Activated naive CD8-positive, alpha-beta T cell treated with anti-CD3 and anti-CD28 coated beads, Interleukin-2, amount 10 ng/mL, durations not matched to agents 7 days and 5 days (primary cell): ENCODE measurements at places on chromosomes 4 and X. TPM values are rescaled to one million over a fixed set of nuclear protein-coding genes. Genes with fewer than 3 reads are reported as not detected.
A peak's percentile ranks its signal among the peaks of the same experiment; 100 is the strongest.

The GAGE12F gene
- not detected for total RNA-seq

The PDGFRA gene
- not detected for total RNA-seq

The TRIM2 gene
- 0.75 TPM for total RNA-seq

DNA sequence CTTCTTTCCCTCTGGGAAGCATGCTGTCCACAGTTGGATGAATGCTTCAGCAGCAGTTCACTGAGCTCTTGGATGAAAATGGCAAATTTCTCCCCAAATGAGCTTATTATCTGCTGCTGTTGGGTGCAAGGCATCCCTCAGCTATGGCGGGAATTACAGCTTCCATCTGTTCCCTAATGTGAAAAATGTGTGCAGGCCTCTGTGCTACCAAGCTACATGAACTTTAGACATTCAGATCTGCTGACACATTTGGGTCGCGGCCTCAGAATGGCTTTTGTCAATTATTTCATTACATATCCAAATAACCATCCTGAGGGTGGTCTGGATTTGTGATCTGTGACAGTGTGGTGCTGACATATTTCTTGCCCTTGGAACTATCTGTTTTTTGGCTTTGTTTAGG is 119.5 kb upstream of the SCML1 start:
- H3K27me3 ChIP-seq: no peaks in the 10 kb centered on the region
- DNase-seq: no peak
- H3K4me3 ChIP-seq: no peak overlapping the region
- H3K36me3 ChIP-seq: no peaks in the 10 kb centered on the region

GRCh38 chr4:52600275-52600674 is 58.8 kb downstream of the USP46 start:
- no peak overlapping the region for H3K4me3 ChIP-seq
- peaks cover 4% of the 10 kb centered on the region for H3K36me3 ChIP-seq
- H3K27me3 ChIP-seq: no peaks in the 10 kb centered on the region
- H3K4me1 ChIP-seq: no peaks in the 10 kb centered on the region

- H3K4me3 ChIP-seq: no peak overlapping the region
- peaks cover 11% of the 10 kb centered on the region for H3K4me1 ChIP-seq
- peaks cover 82% of the 10 kb centered on the region for H3K27me3 ChIP-seq
- no peak overlapping the region for H3K27ac ChIP-seq
- no peaks in the 10 kb centered on the region for H3K36me3 ChIP-seq
- DNase-seq: no peak
These were observed 22.8 kb downstream of the PDLIM3 start for GRCh38 chr4:185512516-185512915.

GRCh38 chr4:3308691-3309090 is 15.9 kb downstream of the RGS12 start:
- peak; percentile 20 for DNase-seq
- peaks cover 12% of the 10 kb centered on the region for H3K4me1 ChIP-seq
- H3K27me3 ChIP-seq: peaks cover 29% of the 10 kb centered on the region
- H3K36me3 ChIP-seq: no peaks in the 10 kb centered on the region
- H3K4me3 ChIP-seq: no peak overlapping the region

DNA sequence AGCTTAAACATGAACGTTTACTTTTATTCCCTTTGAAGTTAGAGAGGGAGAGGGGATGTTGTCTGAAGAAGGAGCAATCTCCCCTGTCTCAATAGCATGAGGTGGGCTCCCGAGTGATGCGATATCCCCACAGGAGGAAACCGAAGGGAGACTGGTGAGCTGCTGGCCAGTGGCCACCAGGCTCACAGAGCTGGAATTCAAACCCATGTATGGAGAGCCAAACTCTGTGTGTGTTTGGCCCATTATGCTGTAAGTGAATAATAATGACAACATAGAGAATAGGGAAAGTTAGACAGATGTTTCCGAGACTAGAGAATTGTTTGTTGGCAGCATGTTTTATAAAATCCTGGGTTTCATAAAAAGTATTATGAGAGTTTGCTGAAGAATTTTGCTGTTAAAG is 66.1 kb upstream of the CLNK start:
- no peak for DNase-seq
- no peak overlapping the region for H3K4me3 ChIP-seq
- peaks cover 6% of the 10 kb centered on the region for H3K27me3 ChIP-seq
- H3K4me1 ChIP-seq: no peaks in the 10 kb centered on the region

The ASB12 gene
- not detected for total RNA-seq

- no peak overlapping the region for H3K27ac ChIP-seq
- H3K4me3 ChIP-seq: no peak overlapping the region
- H3K4me1 ChIP-seq: no peaks in the 10 kb centered on the region
- H3K27me3 ChIP-seq: no peaks in the 10 kb centered on the region
- DNase-seq: no peak
These were observed 321.9 kb downstream of the HS3ST1 start for GRCh38 chr4:11106759-11107158.

DNA sequence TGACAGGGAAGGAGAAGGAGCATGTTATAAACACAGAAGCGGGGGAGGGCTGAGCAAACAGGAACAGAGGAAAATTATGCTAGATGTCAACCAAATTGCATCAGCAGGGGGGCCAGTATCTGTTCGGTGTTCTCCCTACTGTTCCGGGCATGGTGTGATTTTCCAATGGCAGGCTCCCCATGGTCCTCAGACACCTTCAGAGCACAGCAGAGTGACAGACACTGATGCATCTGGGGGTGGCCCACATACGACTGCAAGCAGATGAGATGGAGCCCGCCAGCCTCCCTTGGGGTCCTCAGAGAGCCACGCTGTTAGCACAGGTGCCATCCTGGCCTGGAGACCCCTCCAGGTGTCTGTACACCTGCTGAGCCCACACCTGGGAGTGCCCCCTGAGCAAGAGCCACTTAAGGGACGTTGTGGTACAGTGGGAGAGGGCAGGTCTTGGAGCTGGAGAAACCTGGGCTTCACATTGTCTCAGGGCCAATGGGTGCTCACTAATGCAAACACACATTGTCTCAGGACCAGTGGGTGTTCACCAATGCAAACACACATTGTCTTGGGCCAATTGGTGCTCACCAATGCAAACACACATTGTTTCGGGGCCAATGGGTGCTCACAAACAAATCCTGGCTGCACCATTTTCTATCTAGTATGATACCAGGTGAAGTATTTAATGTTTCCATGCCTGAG is 95.4 kb downstream of the SLC2A9 start:
- no peaks in the 10 kb centered on the region for H3K36me3 ChIP-seq
- no peak for DNase-seq
- no peak overlapping the region for H3K4me3 ChIP-seq
- H3K4me1 ChIP-seq: no peaks in the 10 kb centered on the region
- peaks cover 9% of the 10 kb centered on the region for H3K27me3 ChIP-seq

The IL2 gene
- 1.7 TPM for total RNA-seq

The MAGEA8 gene
- total RNA-seq: not detected

DNA sequence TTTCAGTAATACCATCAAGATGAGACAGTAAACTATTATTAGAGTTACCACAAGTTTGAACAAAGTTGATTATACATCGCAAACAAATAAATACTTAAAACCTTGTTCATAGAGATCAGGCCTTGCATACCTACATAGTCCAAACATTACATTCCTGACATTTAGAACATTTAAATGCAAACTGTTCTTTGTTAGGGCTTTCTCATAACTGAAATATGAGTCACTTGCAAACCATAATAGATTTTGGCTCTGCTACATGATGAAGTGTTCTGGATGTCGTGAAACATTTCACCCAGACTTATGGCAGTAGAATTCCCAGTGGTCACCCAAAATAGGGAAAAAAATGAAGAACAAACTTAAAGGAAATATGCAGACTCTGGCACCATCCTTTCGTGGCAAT is 75.0 kb downstream of the FAT4 start:
- H3K4me1 ChIP-seq: no peaks in the 10 kb centered on the region
- no peak overlapping the region for H3K27ac ChIP-seq
- no peaks in the 10 kb centered on the region for H3K36me3 ChIP-seq
- DNase-seq: no peak
- H3K4me3 ChIP-seq: no peak overlapping the region

GRCh38 chrX:26558719-26559386 is 342.9 kb downstream of the MAGEB5 start:
- H3K36me3 ChIP-seq: no peaks in the 10 kb centered on the region
- no peak overlapping the region for H3K4me3 ChIP-seq
- no peak overlapping the region for H3K27ac ChIP-seq
- H3K27me3 ChIP-seq: no peaks in the 10 kb centered on the region
- H3K4me1 ChIP-seq: no peaks in the 10 kb centered on the region

GRCh38 chrX:151488677-151489076 is 74.8 kb upstream of the PASD1 start:
- H3K4me3 ChIP-seq: no peak overlapping the region
- H3K27ac ChIP-seq: no peak overlapping the region
- no peaks in the 10 kb centered on the region for H3K27me3 ChIP-seq
- H3K36me3 ChIP-seq: no peaks in the 10 kb centered on the region
- H3K4me1 ChIP-seq: no peaks in the 10 kb centered on the region

DNA sequence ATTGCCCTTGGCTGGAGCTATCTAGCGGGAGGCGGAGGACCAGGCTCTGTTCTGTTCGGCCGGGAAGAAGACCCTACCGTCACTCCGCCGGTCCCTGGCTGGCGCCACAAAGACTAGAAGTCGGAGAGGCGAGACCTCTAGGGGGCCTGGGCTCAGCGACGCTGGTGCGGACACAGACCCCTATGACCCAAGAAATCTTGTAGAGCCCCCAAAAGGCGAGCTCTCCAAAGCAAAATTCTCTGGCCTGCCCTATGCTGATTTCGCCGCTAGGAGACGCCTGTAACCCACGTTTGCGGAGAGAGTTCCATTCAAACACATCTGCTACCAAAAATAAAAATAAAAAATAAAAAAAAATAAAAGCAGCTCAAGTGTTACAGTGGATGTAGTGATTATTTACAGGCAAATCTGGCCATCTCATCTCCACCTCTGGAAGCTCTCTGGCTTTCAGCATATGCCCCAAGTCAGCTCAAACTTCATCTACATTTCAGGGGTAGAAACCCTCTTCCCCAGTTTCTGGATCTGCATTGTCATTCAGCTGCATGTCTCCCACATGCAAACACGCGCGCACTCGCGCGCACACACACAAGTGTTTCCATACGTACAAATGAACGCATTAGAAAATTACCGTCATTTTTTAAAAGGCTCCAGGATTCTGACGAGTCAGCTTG is 2.4 kb upstream of the PCDH10 start:
- peak overlapping the region; percentile 23 for H3K27ac ChIP-seq
- peaks cover 52% of the 10 kb centered on the region for H3K27me3 ChIP-seq
- H3K4me3 ChIP-seq: no peak overlapping the region

GRCh38 chr4:40669504-40669903 is 39.8 kb upstream of the RBM47 start:
- no peak for DNase-seq
- no peaks in the 10 kb centered on the region for H3K27me3 ChIP-seq
- H3K4me3 ChIP-seq: no peak overlapping the region
- peaks cover 28% of the 10 kb centered on the region for H3K4me1 ChIP-seq
- no peaks in the 10 kb centered on the region for H3K36me3 ChIP-seq
- no peak overlapping the region for H3K27ac ChIP-seq

DNA sequence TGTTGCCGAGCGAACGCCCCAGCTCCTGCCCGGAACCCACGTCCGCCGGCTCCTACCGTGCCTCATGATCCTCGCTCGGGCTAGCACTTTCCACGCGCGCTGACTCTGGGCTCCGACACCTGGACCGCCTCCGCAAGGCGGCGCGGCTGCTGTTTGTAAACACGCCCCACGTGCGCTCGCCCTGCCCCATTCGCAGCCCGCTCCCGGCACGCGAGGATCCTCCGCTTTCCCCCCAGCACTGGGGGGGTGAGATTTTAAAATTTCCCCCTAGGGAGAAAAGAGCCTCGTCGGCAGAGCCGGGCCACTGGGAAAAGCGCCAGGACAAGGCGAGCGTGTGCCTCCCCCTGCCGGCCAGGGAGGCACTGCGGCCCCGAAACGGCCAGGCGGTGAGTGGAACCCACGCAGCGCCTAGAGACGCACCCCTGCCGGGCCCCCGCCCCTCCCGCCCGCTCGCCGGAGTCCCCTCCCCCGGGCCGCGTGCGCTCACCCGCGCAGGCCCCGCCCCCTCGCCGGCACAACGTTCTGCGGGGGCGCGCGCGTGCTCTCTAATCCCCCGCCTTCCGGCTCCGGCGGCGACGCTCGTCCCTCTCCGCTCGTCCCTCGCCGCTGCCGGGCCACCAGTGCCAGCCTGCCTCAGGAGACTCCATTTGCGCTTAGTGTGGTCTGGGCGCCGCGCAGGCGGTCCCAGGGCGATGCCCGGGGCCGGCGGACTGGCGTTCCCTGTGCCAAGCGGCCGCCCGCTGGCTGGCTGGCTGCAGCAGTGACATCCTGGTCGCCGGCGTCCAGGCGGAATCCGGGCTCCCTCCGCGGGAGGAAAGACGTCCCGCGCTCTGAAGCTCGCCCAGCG is at the start of gene TIGD2:
TSS of gene TIGD2 (plus strand) at position 548 of the 847 bp plus-strand sequence. CDS start 1,442 bp downstream, outside the sequence.
- H3K36me3 ChIP-seq: peaks cover 28% of the 10 kb centered on the region
- DNase-seq: peak; percentile 91
- H3K4me3 ChIP-seq: peak within 1 kb of the TSS; percentile 85
- H3K27ac ChIP-seq: peak within 1 kb of the TSS; percentile 76
- H3K27me3 ChIP-seq: peaks cover 20% of the 10 kb centered on the region
- H3K4me1 ChIP-seq: peaks cover 14% of the 10 kb centered on the region

GRCh38 chrX:11575332-11575731 is 90.4 kb downstream of the ARHGAP6 start:
- H3K4me1 ChIP-seq: no peaks in the 10 kb centered on the region
- H3K36me3 ChIP-seq: no peaks in the 10 kb centered on the region
- no peaks in the 10 kb centered on the region for H3K27me3 ChIP-seq
- H3K4me3 ChIP-seq: no peak overlapping the region
- no peak for DNase-seq

GRCh38 chr4:172105918-172106317 is 292.7 kb downstream of the GALNTL6 start:
- no peak overlapping the region for H3K4me3 ChIP-seq
- no peaks in the 10 kb centered on the region for H3K36me3 ChIP-seq
- no peaks in the 10 kb centered on the region for H3K4me1 ChIP-seq
- H3K27me3 ChIP-seq: no peaks in the 10 kb centered on the region

The PCSK1N gene
- total RNA-seq: 1.2 TPM

- H3K4me1 ChIP-seq: no peaks in the 10 kb centered on the region
- DNase-seq: no peak
- H3K36me3 ChIP-seq: no peaks in the 10 kb centered on the region
- H3K27ac ChIP-seq: no peak overlapping the region
- peaks cover 35% of the 10 kb centered on the region for H3K27me3 ChIP-seq
- H3K4me3 ChIP-seq: no peak overlapping the region
These were observed 4.4 kb downstream of the SORCS2 start for GRCh38 chr4:7196736-7197135.

DNA sequence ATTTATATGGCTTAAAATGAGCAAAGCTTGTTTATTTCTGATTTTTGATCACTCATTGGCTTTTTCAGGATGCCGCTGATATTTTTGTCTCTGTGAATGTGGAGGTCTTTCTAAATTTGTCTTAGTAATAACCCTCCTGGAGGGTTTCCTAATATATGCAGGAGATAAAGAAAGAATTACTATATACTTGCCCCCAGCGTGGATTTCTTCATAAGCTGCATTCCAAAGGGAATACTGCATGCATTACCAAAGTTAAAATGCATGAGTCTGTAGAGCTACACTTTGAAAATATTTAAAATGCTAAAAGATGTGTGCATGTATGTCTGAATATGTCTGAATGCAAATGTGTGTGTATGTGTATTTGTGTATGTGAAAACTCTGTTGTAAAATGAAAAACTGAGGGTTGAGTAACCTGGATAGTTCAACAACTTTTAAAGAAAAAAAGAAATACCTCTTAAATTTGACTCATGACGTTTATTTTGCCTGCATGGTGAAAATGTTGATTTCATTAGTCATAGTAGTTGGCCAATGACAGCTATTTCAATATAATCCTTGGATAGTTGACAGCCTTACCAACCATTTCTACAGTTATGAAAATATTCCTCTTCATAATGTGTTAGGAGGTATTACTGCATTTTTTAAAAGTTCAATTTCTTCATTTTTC is 113.2 kb upstream of the ZNF827 start:
- no peak overlapping the region for H3K4me3 ChIP-seq
- H3K27me3 ChIP-seq: no peaks in the 10 kb centered on the region
- DNase-seq: no peak
- H3K4me1 ChIP-seq: peaks cover 2% of the 10 kb centered on the region
- no peak overlapping the region for H3K27ac ChIP-seq
- H3K36me3 ChIP-seq: no peaks in the 10 kb centered on the region
